ENCODE measurements at places on chromosomes 6 and 20. TPM values are rescaled to one million over a fixed set of nuclear protein-coding genes. Genes with fewer than 3 reads are reported as not detected.

C6orf52 gene
- total RNA-seq = 4.0 TPM

TFAP2D gene
- not detected for total RNA-seq

GINS1 gene
- 17.6 TPM for total RNA-seq

VSX1 gene
- not detected for total RNA-seq

TNF gene
- total RNA-seq = 320 TPM

ID4 gene
- total RNA-seq = not detected

TFAP2C gene
- not detected for total RNA-seq

IL20RA gene
- not detected for total RNA-seq

SMLR1 gene
- not detected for total RNA-seq

HLA-DMB gene
- total RNA-seq = 17.8 TPM

SYNDIG1 gene
- total RNA-seq = not detected

ZBTB46 gene
- total RNA-seq = 1.2 TPM

RHAG gene
- not detected for total RNA-seq

TREM1 gene
- total RNA-seq = not detected

COL11A2 gene
- 1.3 TPM for total RNA-seq

HLA-DPA1 gene
- total RNA-seq = 145 TPM

SLC32A1 gene
- not detected for total RNA-seq

DSTN gene
- total RNA-seq = 59.1 TPM

CDH26 gene
- 1.8 TPM for total RNA-seq
